NAMALWA (cell line): ENCODE measurements at places on chromosomes 3 and 15.

GRCh38 chr15:26937134-26937533, 33.8 kb upstream of the GABRG3 start:
- DNase-seq: no peak

GRCh38 chr15:83323296-83323711, 38.8 kb upstream of the BNC1 start:
- DNase-seq: no peak

DNA sequence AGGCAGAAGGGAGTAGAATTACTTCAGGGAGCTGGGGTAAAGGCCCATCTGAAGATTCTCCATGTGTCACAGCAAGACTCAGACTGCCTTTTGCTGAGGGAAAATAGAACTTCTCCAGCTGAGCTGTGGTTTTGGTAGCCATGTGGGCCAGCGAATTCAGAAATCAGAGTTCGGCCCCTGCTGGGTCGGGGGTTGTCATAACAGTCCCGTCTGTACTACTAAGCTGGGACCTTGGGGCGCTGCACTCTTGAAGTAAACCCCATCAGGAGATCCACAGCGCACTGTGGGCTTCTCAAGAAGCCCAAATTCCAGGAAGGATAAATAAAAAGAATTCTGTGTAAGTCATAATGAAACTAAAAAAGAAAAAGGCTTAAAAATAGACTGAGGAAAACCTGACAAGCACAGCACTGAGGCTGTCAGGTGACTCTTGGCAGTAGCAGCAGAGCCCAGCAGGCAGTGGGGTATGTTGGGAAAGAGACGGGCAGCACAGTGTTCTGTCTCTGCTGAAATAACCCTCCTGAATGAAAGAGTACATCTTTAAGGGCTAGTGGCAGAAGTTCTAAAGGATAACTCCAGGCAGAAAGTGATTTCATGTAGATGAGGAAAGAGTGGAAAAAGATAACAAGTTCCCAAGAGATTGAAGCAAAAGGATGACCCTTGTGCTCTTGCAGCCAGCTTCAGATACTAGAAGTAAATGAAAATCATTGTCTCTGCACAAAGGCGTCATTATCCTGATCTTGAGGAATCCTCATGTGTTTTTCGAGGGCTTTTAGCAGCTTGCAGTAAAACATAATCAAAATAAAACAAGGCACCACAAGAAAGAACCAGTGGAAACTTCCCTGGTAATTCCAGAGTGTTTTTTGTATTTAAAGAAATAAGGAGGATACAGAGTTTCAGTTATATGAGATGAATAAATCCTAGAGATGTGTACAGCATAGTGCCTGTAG, 74.5 kb downstream of the RAB7A start:
- DNase-seq: no peak

DNA sequence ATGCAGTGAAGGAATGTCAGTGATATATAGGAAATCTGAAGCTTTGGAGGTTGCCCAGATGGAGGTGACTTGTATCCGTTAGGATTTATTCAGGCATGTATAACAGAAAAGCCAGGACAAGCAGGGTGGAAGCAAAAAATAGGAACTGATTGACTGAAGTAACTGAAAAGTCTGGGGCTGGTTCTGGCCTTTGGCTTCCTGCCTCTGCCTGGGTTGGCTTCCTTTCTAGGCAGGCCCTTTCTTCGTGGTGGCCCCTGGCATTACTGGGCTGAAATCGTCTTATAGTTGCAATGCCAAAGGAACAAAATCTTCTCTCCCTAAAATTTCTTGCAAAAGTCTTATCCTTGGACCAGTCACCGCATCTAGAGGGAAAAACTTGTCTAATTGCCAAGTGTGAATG, 386.1 kb downstream of the PTPRG start:
- DNase-seq: no peak
